GOT3 (cell line): ENCODE measurements at places on chromosomes 4 and X.

DNA sequence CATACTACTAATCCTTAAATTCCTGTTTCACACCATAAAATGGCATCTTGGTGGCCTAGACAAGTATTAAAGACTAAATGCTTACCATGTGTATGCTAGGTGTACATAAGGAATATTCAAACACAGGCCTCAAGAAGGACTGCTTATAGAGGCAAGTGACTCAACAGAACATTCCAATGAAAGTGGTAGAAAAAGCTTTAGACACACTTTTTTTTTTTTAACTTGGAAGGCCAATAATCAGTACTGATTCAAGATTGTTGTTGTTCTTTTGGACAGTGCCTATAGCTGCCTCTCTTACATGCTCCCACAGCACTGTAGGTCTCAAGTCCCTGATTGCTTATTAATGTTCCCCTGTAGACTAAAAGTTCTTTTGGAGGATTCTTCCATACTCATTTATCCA is 77.6 kb downstream of the FBXL5 start:
- DNase-seq = no peak

DNA sequence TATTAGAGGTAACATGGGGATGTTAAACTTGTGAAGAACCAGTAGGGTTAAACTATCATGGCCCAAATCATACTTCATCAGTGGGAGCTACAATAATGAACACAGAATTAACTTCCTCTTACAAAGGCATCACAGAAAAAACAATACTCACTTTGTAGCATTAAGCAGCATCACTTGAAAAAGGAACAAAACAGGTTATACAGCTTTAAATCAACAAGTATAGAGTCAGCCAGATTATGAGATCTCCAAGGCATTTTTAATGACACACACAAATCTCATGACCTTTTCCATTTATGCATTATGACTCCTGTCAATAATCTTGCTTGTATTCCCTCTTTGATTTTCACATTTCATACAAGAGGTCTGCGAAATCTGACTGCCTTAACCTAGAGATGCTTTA is 18.3 kb downstream of the FBXL5 start:
- no peak for DNase-seq

DNA sequence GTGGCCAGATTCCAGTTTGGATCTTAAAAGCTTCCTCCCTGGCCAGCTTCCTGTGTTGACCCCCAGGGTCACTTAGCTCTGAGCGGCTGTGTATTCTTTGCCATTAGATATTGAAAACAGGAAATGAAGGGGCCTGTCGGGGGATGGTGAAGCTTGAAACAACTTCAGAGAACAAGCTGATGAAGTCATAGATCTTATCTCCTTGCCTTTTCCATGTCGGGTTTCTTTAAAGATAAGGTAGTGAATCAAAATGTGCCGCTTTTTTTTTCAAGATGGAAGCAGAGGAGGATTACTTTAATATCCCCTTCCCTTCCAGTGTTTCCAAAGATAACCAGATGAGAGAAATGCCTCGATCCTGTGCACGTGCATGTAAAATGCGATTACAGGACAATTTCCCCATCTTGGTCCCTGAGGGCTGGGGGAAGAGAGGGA is 508.5 kb downstream of the MID1IP1 start:
- no peak for DNase-seq

- DNase-seq = no peak
These were observed 157.0 kb upstream of the TLL1 start for GRCh38 chr4:165715989-165716388.

DNA sequence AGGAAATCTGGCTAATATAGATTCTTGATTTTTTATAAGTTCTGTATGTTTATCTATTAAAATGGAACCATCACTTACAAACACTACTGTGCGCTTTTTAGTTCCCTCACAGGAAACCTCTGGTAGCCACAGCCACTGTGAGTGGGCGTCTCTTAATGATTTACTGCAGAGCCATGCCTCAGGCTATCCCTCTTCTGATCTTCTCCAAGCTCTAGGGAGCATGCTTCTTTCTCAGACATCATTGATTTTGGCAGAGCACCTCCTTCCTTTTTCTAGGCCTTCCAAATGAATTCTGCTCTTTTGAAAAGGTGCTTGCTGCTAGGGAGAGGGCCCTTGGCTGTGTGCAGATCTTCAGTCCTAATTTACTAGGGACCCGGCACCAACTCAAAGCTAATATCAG is 61.1 kb upstream of the STS start:
- no peak for DNase-seq

GRCh38 chrX:22276781-22277180 is 4.1 kb downstream of the CBLL2 start:
- DNase-seq = no peak

GRCh38 chrX:149570668-149571067 is 16.6 kb downstream of the MAGEA9B start:
- DNase-seq = no peak

DNA sequence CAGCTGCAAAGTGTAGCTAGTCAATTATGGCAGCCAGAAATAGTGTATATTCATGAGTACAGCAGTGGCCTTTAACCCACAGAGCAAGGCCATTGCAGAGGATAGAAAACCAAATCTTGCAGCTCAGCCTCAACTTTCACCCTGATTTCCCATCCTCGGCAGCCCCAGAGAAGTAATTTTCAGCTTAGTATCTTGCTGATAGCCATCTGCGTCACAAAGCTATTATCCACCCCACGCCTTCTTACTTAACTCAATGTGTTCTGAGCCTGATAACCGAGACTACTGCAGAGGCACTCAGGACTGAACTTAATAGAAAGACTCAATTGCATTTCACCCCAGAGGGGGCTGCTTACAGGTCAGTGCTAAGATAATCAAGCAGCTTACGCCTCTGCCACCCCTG is 174.5 kb upstream of the MAOA start:
- no peak for DNase-seq

GRCh38 chr4:81152839-81153713 is 61.9 kb downstream of the PRKG2 start:
- no peak for DNase-seq

- DNase-seq = no peak
These were observed 995 bp upstream of the NFXL1 start for GRCh38 chr4:47915378-47915777.

DNA sequence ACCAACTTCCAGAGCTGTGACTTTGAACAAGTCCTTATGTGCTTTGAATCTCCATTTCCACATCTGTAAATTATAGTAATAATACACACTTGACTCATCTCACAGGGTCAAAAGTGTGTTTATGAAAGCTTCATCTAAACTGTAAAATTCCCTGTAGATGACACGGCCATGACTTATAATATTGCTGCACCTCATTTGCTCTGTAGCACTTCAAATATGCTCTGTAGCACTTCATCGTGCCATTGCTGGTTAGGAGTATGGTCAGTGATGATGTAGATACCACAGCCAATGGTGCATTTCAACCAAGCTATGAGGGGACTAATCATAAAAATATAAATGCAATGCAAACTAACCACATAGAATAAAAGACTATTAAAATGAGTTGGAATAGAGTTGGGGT is 318.6 kb downstream of the ANK2 start:
- DNase-seq = no peak

DNA sequence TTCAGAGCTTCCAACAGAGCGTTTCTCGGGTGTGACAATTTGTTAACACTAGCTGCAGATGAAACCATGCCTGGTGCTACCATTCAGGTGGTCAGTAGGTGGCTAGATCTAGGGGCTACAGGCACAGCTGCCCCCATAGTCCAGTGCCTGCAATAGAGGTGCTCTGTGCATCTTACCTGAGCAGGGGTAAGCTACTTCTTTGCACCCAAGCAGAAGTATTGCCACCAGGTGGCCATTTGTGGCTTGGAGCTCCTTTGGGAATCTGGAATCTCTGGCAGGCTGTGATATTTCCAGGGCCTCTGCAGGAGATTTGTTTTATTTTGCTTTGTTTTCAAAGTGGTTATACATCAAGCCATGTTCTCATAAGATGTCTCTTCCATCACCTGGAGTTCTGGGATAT is 170.7 kb upstream of the PUDP start:
- no peak for DNase-seq

- DNase-seq = no peak
These were observed 725.4 kb upstream of the INTU start for GRCh38 chr4:126907389-126907788.

GRCh38 chr4:78902298-78902697 is 36.9 kb downstream of the PAQR3 start:
- no peak for DNase-seq

- DNase-seq = no peak
These were observed 83.5 kb downstream of the NSUN7 start for GRCh38 chr4:40833212-40833611.

- no peak for DNase-seq
These were observed 6.5 kb downstream of the HMGN5 start for GRCh38 chrX:81195259-81195658.

- DNase-seq = no peak
These were observed 20.6 kb upstream of the HPGDS start for GRCh38 chr4:94363136-94363655.

DNA sequence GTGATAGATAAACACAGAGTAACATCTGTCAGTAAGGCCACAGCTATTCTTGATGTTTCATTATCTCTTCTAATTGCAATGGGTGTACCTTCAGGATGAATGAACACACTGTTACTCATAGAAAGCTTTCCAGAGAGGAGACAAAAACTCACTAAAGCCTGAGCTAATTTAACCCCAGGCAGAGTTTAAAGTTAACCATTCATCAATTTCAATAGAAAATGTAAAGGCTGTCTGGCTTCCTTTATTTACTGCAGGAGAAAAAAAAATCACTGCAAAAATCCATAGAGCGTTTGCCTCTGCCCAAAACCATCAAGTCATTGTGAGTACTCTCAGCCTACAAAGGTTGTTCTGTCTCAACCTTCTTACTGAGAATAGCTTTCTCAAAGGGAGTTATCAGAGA is 376.9 kb downstream of the PPP4R3C start:
- no peak for DNase-seq

DNA sequence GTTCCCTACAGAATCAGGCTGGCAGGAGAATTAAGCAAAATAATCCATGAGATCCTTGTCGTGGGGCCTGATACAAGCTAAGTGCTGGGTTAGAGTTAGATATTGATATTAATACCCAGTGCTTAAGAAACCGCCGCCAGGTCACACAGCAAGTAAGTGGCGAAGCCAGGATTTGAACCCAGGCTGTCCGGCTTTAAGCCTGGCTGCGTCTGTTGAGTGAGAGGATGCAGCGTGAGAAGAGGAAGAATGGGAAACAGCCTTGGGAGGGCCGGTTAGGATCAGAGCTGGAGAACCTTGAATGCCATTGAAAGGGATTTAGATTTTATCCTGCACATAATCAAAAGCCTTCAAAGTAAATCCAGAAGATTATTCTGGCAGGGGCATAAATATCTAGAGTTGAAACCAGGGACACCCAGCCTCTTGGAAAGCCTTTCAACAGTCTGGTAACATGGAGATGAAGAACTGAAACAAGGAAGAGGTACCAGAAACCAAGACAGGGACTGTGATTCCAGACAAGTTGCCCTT is 64.8 kb upstream of the HELT start:
- DNase-seq = no peak

DNA sequence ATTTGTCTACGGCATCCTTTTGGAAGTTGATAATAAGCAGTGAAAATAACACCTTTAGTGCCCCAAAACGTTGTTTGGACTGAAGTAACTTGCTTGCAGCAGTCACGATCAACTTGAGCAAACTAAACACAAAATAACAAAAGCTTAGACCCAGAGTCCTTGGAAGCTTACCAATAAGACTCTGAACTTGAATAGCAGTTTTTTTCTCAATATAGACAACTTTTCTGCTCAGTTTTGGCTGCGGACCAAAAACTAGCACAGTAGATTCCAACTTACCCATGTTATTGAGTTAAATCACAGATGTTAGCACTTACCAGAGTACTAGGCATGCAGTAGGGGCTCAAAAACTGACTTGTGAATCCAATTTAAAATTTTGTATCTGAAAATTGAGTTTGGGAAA is 746.9 kb downstream of the PCDH19 start:
- DNase-seq = no peak

DNA sequence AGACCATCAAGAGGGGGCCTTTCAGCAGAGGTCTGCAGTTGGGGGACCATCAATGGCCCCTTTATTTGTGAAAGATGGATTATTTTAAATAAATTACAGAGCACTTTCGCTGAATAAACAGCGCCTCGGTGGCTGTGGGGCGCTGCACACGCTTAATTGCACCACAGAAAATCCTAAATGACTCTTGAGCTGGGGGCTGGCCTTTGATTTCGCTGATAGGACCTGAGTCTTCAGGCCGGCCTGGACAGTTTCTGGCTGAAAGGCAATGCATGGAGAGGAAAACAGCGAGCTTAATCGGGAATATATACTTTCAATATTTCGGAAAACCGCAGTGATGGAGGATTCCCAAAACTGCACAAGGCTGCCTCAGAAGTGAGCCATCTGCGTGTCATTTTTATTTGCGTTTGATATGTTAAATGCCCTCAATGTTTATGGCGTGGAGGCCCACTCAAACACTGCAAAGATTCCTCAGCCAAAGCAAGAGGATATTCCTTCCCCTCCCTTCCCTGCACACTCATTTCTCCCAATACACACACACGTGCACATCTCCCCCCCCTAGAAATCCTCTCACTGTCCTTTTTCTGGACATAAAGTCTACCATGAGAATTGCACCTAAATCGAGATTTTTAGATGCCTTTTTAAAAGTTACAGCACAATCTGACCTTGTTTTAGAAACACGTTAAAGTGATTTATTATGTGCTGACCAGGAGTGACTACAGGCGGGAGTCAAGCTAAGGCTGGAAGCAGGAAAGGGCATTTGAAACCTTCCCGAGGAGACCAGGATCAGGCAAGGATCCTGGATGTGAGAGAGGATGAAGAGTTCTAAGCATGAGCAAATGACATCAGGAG is 340.7 kb downstream of the RAB28 start:
- DNase-seq = no peak

GRCh38 chrX:153517423-153517822 is at the start of gene ATP2B3:
Gene ATP2B3, plus strand, starts transcription at chrX:153517642. Its CDS starts 18,606 bp downstream, at chrX:153536248.
- no peak for DNase-seq

DNA sequence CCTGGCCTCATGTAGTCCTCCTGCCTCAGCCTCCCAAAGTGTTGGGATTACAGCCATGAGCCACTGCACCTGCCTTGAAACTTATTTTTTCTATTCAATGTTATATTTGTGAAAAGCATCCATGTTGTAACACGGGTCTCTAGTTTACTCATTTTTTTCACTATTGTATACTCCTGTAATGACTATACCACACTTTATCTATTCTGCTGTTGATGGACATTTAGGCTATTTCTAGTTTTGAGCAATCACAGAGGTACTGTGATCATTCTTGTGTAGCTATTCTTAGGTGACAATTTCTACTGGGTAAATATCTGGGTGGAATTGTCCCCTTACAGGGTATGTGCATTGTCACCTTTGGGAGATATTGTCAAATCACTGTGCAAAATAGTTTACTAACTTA is 3.6 kb downstream of the DRP2 start:
- no peak for DNase-seq

GRCh38 chrX:110213183-110213582 is 104.7 kb downstream of the AMMECR1 start:
- DNase-seq = no peak
